Bronchial epithelial cell (primary cell): ENCODE measurements at places on chromosomes 2 and 18.

- DNase-seq = no peak
These were observed 223.1 kb downstream of the ATAD2B start for GRCh38 chr2:23703583-23704385.

GRCh38 chr2:32990556-32990955 lies 43.8 kb downstream of the LTBP1 start:
- peak; percentile 87 for DNase-seq

DNA sequence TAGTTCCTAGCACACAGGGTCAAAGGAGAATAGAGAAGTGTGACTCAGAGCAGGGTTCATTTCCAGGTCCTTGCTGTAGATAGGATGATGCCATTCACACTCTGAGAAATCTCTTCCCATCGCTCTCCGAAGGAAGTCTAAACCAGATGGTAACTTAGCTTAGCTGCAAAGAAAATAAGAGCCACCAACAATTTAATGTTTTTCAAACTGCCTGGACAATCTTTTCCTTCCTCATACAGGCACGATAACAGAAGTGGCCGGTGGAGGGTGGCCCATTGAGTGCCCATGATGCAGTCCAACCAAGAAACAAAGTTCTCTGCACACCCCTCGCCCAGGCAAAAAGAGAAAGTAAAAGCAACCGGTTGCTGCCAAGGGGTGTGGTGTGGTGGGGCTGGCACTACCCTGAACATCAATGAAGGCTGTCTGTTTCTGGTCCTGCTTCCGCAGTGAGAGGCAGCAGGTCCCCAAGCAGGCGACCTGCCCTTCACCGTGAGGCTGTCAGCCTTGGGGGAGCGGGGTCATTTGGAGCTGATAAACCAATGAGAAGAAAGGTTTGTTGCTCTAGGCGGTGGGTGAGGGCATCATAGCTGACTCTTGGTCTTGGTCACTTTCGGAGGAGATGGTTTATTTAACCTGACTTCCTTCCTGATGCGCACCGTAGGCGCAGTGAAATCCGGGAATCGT lies 105.6 kb upstream of the CD302 start:
- DNase-seq = peak; percentile 47

GRCh38 chr18:58275176-58275575 lies 231.2 kb downstream of the NEDD4L start:
- DNase-seq = no peak

DNA sequence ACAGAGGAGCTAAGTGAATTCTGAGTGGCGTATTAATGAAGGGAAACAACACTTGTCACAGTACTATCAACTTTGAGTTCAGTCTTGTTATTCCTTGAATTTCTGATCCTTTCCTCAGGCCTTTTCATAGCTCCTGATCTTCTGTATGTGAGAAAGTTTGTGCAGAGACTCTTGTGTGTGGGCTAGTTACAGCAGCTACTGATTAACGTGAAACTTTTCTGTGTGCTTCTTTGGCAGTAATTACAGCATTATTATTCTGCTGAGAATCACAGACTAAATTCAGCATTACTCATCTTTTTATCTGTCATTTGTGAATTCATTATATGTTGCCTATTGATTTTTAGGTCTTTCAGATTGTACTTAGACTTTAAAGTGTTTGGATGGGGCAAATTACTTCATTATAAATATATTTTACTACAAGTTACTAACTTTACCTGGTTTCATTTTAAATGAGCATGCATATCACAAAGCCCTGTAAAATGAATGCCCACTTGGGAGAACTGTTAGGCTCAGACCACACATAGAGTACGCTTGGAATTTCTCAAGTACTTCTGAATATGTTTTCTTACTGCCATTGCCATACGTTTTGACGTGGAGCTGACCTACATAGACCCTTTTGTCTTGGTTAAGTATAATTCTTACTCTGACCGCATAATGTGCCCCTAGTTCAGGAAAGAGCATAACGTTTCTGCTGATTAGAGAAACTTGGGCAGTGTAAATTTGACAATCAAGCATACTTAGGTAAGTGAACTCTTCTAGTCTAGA lies 36.2 kb downstream of the CREB1 start:
- no peak for DNase-seq

DNA sequence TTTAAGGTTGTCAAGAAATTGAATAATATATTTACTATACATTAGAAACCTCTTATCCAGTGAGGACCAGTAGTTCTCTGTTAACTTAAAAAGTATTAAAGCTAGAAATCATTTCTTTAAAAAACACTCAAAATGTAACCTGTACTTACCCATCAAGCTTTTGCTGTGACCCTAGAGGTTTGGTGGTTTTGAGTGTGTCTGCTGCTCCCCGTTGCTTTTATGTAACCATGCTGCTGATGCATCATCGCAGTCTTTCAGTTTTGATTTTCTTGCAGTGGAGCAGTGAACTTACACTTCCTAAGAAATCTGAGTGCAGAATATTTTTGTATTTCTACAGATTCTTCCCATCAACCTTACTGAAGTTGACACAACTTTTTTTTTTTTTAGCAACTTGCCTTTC lies 34.2 kb downstream of the MRPS9 start:
- DNase-seq = no peak

GRCh38 chr2:100964222-100964621 lies 37.9 kb upstream of the RPL31 start:
- no peak for DNase-seq

- DNase-seq = no peak
These were observed 3.6 kb downstream of the SCRN3 start for GRCh38 chr2:174399171-174399570.

- peak; percentile 89 for DNase-seq
These were observed 8.6 kb upstream of the RND3 start for GRCh38 chr2:150495993-150496627.

- DNase-seq = no peak
These were observed 67.9 kb downstream of the BMPR2 start for GRCh38 chr2:202444000-202444399.

DNA sequence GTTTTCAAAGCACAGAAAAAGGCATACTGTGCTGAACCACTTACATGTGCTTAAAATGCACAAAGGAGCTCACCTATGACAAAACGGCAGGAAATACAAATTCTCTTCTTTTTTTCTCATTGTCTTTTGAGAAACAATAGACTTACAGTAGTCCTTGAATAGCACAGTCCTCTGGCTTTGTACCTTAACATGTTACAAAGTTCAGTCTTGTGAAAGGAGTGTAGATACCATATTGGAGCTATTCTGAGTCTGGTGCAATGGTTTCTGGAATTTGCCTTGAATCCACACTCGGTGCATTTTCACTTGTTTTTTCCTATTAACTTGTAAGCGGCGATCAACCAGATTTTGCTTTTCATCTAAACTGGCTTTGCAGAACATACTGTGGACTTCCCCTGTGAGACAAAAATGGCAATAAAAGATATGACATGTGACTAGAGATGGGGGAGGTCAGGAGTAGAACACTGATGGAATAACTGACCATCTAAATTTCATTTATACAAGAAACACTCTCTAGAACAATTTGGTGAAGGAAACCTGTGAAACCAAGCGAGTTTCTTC lies 109.7 kb downstream of the METTL8 start:
- DNase-seq = no peak

GRCh38 chr2:104847586-104848160 lies 6.2 kb upstream of the POU3F3 start:
- no peak for DNase-seq
